CD4-positive, alpha-beta T cell treated with Interferon gamma for 1 hour (primary cell): ENCODE measurements at places on chromosomes 5 and 9.

- no peak for DNase-seq
Observed at GRCh38 chr5:158525663-158526062, 574.1 kb downstream of the EBF1 start.

GRCh38 chr9:126630458-126631237, 16.9 kb downstream of the LMX1B start:
- no peak for DNase-seq

GRCh38 chr5:81187885-81188284, 45.2 kb upstream of the CKMT2 start:
- DNase-seq: no peak

DNA sequence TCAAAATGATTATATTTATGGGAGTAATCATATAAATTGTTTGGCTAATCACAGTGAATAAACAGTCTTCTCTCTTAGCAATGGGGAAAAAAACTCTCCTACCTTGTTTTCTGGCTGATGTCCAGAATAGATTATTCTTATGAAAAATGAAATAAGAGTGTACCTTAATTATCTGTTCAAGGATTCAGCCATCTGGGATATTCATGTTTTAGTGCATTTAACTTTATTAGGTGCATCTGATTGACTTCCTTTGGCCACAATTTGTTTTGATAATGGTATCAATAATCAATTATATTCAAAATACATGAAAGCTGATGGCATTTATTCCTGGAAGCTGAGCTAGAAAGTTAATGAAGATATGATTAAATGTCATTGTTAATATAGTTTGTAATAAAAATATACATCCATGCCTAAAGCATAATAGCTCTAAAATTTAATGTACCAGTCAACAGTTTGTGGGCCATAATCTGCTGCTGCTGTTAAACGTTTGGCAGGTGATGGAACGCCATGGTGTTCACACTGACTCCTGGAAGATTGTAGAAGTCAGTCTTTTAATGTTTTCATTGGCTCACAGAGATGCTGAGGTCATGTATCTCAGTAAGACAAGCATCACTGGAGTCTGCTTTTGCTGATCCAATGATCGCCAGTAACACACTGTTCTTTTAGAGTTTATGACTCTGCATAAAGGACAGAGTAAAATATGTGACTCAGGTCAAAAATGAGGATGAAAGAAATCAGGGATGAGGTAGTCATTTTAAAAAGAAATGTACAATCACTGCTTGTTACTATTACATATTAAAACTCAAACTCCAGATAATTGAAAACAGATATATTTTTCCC, 105.8 kb downstream of the ISL1 start:
- no peak for DNase-seq

DNA sequence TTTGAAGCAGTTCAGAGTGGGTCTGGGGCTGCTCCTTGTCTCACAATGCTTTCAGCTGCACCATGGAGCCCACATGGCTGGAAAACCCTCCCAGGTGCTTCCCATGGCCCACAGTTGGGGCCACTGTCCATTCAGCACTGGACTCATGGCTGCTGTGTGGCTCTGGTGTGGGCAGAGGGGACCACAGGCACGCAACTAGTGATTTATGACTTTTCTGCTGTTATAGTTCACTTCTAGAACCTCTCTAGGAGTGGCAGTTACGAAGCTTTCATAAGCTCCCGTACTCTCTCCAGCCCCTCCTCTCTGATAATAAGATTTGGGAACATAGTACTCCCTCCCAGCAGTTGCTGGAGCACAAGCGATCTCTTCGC, 29.0 kb downstream of the GLRA1 start:
- DNase-seq: no peak

- no peak for DNase-seq
Observed at GRCh38 chr5:23730023-23730422, 222.6 kb downstream of the PRDM9 start.

DNA sequence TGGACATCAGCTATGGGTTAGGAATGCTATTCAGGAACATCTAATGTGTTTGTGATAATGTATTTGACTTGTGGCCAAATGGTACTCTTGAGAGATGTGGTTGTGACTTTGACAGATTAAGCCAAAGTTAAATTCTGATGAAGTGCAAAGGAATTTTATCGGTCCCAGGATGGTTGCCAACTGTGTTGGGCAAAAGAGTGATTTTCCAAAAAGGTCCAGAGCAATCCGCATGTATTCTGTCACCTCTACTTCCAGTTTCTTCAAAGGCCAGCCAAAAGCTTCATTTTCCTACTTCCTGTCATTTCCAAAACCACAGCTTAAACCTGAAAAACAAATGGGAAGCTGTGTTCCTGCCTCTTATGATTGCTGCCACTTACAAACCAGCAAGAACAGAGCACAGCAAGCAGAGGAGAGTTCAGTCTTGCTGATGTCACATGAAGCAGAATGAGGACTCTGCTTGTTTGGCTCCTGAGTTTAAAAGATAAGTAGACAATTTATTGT, 59.8 kb downstream of the MARCHF3 start:
- no peak for DNase-seq

DNA sequence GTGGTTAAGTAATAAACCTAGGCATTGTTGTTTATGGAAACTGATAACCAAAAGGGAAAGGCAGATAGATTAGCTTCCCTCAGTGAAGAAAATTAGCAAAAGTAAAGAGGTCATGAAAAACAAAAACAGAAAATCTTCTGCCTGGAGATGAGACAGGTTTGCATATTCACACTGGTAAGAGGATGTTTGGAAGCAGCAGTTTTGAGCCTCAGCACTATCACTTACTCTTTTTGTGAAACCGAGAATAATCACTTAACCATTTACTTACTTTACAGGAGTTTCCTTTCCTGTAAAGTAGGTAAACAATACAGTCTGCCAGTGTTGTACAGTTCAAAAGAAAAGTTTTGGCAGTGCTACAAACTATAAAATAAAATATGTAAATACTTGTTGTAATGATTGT, 35.5 kb upstream of the EMB start:
- DNase-seq: no peak

GRCh38 chr9:37632479-37632878, 18.3 kb upstream of the FRMPD1 start:
- DNase-seq: no peak

- DNase-seq: no peak
Observed at GRCh38 chr5:170303549-170303948, 6.0 kb upstream of the LCP2 start.

DNA sequence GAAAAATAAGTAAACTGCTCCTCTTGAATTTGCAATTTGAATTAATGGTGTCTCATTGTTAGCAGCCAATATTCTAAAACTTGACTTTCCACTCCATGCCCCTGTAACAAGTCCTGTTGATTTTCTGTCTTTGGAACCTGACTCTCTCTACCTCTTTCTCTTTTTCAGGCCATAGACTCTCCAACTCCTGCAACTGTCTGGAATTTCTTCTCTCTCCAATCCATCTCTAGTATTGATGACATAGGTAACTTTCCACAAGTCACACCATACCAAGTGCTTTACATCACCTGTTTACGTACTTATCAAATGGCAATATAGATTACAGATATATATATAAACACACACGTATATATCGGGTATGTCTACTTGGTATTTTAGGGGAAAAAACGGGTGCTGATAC, 923 bp downstream of the C5orf34 start:
- no peak for DNase-seq

DNA sequence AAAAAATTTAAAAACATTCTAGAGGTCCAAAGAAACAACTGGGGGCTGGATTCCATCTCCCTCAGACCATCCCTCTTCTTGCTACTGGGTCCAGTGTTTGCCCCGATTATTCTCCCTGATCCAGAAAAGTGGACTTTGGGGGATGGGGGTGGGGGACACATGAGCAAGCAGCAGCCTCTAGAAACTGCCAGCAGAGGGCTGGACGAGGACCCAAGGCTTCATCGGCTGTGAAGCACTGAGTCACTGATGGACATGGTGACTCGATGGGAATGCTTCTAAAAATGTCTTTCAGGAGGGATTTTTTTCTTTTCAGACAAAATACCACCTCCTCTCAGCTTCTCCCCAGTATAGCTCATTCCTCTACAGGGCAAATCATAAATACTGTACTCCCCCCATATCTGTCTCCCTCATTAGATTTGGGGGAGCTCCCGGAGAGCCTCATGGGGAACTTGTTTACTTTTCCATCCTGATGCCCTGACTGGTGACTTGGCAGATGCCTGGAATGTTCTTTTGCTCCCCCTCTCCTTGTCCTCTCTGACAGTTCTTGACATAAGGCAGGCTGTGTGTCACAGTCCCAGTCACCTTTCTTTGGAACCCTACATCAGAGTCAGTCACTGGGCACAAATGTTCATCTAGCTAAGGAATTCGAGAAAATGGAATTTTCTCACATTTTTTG, 67.2 kb upstream of the STC2 start:
- DNase-seq: no peak

DNA sequence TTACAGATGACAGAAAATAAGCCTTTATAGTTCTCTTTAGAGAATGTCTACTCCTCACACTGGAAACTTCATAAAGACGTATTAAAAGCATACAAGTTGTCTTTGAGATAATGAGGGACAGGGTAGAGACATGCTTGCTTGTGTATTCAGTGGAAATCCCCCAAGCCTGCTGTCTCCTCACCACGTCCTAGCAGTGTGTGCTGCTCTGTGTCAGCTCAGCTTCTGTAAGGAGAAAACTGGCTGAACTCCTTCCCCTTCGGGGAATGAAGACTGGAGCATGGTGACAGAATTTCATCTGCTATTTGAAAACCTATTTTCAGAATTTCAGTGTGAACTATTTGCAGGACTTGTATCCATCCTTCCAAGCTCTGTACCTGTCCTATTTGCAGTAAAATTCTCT, 9.4 kb downstream of the OR2V2 start:
- no peak for DNase-seq

GRCh38 chr9:7456377-7456776, 343.2 kb downstream of the DMAC1 start:
- DNase-seq: no peak

GRCh38 chr9:96661711-96662110, 6.6 kb upstream of the PRXL2C start:
- no peak for DNase-seq

GRCh38 chr5:159518371-159518770, 188.1 kb upstream of the IL12B start:
- DNase-seq: no peak

GRCh38 chr9:129166623-129167557, 11.2 kb downstream of the IER5L start:
- DNase-seq: peak; percentile 4

GRCh38 chr5:78576376-78576775, 72.2 kb downstream of the LHFPL2 start:
- no peak for DNase-seq

DNA sequence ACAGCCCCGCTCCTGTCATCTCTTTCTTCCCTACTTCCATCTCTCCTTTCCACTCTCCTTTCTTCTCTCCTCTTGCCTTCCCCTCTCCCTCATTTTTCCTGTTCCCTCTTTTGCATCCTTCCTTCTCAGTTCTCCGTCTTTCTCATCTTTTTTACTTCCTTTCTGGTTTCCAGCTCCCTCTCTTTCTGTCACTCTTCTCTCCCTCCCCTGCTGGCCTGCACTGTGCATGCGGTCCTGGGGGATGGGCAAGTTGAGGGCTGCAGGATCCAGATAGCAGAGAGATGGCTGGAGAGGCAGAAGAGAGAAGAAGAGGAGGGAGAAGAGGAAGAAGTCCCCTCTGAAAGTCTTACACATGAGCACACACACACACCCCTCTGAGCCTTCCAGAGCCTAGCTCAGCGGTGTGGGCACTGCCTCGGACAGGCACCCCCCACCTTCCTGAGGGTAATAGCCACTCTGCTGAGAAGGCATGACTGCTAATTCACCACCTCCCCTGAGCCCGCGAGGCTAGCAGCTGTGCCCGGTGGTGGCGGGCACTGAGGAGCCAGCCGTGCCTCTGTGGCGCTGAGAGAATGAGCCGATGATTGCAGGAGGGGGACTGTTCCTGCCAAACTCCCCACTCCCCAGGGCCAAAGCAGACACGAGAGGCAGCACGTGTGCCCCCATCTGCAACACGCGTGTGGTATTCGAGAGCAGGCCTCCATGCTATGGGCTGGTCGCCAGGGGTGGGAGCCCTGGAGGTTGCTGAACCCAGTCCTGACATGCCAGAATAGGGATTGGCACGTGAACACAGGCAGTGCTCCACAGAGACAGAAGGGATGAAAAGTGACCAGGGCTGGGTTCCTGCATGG, 3.7 kb upstream of the CAMK2A start:
- DNase-seq: no peak

- DNase-seq: no peak
Observed at GRCh38 chr9:38263532-38263931, 129.0 kb upstream of the ALDH1B1 start.

DNA sequence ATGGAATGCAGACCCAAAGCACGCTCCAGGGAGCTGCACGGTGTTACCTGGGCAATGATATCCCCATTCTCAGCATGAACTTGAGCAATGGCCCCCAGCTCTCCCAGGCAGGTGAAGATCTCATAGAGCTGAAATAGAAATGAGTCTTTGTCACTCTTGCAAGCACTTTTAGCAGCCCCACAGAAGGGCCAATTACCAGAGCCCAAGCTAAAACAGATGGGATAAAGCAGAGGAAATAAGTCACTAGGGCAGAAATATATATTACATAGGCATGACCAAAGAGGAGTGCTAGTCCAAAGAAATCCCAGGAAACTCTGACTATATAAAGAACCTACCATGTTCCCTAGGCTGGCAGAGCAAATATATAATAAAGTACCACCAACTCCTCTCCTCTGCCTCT, 97.3 kb downstream of the DPYSL3 start:
- DNase-seq: no peak

DNA sequence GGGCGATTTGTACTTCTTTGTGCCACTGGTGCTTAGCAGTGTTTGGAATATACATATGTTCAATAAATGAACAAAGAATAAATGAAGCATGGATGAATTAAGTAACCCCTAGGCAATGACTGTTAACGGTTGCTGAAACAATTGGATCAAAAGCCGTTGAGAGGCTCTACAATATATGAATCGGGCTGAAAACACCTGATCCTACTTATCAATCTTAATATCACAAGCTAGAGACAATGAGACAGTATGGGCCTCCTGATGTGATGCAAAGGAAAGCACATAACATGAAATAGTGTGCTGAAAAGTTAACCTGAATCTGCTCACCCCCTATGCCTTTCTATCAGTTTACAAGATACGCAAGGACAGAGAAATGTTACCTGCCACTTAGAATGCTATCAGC, 410.3 kb upstream of the RGMB start:
- no peak for DNase-seq

DNA sequence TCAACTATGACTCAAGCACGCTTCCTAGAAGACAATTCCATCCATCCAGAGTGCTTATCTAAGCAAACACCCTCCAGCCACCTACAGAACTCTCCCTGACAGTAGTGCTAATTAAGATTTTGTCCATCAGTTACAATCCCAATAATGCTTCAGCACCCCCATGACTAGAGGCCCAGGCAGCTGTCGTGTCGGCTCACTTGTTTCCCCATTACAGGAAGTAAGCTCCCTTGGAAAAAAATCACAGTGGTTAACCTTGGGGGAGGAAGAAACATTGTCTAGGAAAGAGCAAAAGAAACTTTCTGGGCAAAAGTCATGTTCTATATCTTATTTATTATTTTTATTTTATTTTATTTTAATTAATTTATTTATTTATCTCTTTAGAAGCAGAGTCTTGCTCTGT, 108.8 kb upstream of the LPAR1 start:
- no peak for DNase-seq

- no peak for DNase-seq
Observed at GRCh38 chr5:96986450-96986849, 50.6 kb downstream of the LNPEP start.

- DNase-seq: peak; percentile 91
Observed at GRCh38 chr5:76402886-76403765, at the start of gene IQGAP2. Gene IQGAP2 (plus strand): TSS chr5:76403285. CDS start chr5:76403546, 261 bp downstream.

- no peak for DNase-seq
Observed at GRCh38 chr9:20512106-20512505, 110.2 kb downstream of the MLLT3 start.
